ENCODE measurements at places on chromosomes 2 and 18.

DNA sequence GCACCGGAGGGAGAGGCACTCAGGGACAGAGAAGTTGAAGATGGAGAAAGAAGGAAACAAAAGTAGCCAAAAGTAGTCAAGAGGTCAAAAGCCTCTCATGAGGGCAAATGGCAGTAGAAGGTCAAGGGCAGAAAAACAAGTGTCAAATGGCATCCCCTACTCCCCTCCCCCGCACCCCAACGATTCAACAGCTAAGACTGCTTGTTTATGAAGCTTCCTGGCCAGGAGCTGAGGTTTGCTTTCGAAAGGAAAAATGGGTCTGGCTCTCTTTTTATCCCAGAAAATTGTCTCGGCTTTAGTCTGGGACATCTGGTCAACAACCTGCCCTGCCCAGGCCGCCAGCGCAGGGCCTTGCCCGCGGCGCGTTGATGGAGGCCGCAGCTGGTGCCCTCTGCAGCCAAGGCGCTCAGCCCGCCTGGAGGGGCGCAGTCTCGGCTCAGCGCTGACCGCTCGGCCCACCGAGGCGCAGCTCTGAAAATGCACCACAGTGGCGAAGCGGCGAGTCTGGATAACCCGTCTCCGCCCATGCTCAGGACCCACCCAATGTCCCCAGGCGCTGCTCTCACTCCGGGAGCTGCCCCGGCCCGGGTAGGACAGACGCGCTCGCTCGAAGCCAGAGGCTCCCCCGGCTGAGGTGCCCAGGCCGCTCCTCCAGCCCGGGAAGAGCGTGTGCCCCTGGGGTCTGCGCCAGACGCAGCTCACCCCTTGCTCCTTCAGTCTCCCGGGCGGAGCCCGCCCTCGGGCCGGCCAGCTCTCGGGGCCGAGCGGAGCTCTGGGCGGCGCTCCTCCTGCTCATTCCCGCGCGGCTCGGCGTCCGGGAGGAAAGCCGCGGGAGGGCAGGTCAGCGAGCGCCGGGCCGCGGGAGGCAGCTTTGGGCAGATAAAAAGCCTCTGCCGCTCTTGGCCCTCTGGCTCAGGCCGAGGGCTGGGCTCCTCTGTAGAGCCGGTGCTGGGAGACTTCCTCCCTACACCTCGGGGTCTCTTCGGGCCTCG, 1.8 kb upstream of the TBR1 start:
- DNase-seq, result no peak

DNA sequence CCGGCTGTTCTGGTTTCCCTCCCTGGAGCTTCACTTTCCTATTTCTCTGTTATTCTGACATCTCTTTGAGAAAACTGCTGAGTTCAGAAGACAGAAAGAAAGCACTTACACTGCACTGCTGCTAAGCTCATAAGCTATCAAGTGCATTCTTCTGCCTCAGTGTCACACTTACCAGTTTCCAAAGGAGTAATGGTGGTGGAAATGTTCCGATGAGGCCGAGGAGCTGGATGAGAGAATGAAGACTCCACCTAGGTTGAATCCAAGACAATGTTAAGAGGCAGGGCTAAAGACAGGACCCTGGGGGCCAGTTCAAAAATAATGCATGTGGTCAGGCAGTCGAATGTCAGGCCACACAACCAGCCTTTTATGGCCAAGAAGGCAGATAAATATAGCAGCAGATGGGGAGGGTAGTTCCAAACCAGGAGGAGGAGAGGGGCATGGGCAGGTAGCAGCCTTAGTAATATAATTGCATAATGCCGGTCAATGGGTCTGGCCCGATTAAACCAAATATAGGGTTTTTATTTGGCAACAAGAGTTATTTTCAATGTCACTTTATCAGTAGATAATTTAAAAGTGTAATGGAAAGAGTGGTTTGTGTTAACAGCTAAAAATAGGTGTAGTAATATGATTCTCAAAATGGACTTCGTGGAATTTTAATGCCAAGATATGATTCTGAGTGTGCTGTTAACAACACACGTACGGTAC, at the start of gene MYOM1:
Gene MYOM1, minus strand, starts transcription at position 338 of the 705 bp plus-strand sequence. CDS start 4,745 bp downstream, outside the sequence.
- DNase-seq, result no peak

DNA sequence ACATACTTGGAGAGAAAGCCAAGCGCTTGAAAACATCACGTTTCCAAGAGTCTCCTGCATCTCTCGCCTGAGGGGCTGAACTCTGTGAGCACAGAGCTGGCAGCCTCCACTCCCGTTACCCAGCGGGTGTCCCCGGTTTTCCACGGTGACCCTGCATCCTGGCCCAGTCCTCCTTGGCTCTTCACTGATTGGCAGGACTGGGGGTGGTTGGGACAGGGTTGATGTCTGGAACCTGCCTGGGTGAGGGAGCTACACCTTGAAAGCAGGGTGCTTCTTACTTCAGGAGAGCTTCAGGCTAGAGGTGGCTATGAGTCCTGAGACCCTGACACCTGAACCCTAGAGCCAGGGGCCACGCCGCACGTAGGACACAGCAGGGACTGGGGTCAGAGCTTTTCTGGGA, 234.1 kb downstream of the DYSF start:
- no peak for DNase-seq

DNA sequence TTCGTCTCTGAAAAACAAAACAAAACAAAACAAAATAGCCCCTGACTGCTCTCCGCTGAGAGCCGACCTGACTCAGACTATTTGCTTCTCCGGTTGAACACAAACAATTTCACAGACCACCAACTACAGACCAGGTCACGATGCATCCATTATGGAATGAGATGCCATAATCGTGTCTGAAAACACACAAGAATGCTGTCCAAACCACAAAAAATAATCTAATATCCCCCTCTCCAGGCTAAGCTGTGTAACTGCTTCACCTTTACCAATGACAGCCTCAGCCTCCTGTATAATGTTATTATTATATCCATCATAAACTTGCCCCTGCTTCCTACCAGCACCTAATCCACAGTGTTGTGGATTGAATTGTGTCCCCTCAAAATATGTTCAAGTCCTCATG, 114.7 kb downstream of the DNAH6 start:
- no peak for DNase-seq

GRCh38 chr2:39156107-39156506, 35.3 kb upstream of the SOS1 start:
- DNase-seq, result no peak

- no peak for DNase-seq
Measured at GRCh38 chr2:98658816-98659490, 50.6 kb downstream of the UNC50 start.

Data from GM12864 (cell line).